Pulmonary artery endothelial cell (primary cell): ENCODE measurements at places on chromosomes 11 and 22.
A peak's percentile ranks its signal among the peaks of the same experiment; 100 is the strongest.

DNA sequence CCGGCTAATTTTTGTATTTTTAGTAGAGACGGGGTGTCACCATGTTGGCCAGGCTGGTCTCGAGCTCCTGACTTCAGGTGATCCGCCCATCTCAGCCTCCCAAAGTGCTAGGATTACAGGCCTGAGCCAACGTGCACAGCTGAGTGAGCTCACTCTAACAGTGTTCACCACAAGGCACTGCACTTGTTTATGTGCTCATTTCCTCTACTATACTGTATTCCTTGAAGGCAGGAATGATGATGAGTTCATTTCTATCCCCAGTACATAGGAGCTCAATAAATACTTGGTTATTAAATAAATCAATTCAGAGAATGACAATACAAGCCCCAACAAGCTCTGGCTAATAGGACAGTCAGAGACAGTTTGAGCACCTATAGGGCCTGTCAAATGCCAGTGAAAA lies 29.1 kb downstream of the ALG8 start:
- DNase-seq: no peak

- no peak for DNase-seq
Observed at GRCh38 chr22:43343670-43344519, 723 bp upstream of the SCUBE1 start.

- DNase-seq: peak; percentile 35
Observed at GRCh38 chr22:19629720-19630419, 84.4 kb upstream of the SEPTIN5 start.

DNA sequence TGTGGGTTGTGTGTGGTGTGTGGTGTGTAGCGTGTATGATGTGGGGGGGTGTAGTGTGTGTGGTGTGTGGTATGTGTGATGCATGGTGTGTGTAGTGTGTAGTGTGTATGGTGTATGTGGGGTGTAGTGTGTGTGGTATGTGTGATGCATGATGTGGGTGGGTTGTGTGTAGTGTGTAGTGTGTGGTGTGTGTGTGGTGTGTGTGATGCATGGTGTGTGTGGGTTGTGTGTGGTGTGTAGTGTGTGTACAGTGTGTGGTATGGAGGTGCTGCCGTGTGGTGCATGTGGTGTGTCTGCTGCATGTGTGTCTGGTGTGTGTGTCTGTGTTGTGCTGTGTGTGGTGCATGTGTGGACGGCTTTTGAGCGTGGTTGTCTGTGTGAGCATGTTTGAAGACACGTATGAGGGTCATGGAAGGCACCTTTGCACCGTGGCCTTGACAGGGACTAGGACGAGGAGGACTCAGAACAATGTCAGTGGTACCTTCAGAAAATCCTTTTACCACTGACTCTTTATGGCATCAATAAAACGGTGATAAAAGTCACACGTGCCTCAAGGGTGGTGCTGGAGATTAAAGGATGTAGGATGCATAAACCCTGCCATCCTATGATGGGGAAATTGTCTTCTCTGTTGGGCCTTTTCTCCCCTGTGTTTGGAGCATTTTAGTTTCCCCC lies 328.7 kb upstream of the B3GAT1 start:
- no peak for DNase-seq

GRCh38 chr11:84419616-84420015 lies 1133.4 kb upstream of the CCDC90B start:
- DNase-seq: no peak

GRCh38 chr22:36773935-36774334 lies 2.0 kb downstream of the IFT27 start:
- no peak for DNase-seq

GRCh38 chr11:5225480-5225871 lies 1.4 kb downstream of the HBB start:
- DNase-seq: no peak

DNA sequence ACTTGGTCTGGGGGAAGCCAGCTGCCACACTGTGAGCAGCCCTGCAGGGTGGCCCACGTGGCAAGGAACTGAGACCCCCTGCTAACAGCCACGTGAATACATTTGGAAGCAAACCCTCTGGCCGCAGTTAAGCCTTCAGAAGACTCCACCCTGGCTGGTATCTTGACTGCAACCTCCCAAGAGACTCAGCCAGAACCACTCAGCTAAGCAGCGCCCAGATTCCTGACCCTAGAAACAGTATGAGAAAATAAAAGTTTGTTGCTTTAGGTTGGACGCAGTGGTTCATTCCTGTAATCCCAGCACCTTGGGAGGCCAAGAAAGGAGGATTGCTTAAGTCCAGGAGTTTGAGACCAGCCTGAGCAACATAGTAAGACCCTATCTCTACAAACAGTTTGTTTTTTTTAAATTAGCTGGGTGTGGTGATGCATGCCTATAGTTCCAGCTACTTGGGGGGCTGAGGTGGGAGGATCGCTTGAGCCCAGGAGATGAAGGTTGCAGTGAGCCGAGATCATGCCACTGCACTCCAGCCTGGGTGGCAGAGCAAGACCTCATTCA lies 8.7 kb downstream of the ZMAT5 start:
- DNase-seq: no peak

- no peak for DNase-seq
Observed at GRCh38 chr11:77515063-77515462, 41.2 kb upstream of the PAK1 start.

DNA sequence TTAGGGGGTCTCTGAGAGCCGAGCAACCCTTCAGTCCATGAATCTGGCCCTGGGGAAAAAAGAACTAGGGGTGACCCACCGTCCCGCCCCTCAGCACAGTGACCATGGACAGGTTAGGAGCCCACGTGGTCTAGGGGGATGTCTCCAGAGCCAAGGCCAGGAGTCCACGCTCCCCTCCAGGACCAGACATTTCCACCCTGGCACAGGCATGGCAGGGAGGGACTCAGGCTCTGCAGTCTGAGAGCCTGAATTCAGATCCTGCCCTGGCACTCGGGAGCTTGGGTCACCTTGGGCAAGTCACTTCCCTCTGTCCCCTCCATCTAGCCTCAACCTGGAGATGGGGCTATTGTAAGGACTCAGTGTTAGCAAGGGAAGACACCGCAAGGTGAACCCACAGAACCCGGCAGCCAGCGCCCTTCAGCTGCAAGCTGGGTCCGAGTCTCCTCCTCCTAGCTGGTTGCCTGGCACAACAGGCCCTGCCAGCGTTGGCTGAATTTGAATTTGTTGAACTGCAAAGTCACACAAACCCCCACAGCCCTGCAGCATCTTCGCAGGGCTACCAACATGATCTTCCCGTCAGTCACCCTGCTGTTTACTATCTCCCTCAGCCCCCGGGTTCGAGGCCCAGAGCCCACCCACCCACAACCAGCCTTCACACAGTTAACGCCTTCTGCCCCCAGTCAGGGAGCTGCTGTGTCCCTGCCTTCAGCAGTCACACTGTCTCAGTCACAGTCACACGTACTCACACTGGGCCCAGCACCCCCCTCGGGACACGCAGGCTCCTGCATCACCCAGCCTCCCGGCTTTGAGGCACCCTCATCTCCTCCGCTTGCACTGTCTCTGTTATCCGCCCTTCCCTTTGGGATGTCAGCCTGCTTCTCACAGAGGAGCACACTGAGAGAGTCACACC lies 603 bp upstream of the PDGFB start:
- DNase-seq: no peak

- DNase-seq: no peak
Observed at GRCh38 chr22:40392618-40393017, 22.2 kb downstream of the SGSM3 start.

DNA sequence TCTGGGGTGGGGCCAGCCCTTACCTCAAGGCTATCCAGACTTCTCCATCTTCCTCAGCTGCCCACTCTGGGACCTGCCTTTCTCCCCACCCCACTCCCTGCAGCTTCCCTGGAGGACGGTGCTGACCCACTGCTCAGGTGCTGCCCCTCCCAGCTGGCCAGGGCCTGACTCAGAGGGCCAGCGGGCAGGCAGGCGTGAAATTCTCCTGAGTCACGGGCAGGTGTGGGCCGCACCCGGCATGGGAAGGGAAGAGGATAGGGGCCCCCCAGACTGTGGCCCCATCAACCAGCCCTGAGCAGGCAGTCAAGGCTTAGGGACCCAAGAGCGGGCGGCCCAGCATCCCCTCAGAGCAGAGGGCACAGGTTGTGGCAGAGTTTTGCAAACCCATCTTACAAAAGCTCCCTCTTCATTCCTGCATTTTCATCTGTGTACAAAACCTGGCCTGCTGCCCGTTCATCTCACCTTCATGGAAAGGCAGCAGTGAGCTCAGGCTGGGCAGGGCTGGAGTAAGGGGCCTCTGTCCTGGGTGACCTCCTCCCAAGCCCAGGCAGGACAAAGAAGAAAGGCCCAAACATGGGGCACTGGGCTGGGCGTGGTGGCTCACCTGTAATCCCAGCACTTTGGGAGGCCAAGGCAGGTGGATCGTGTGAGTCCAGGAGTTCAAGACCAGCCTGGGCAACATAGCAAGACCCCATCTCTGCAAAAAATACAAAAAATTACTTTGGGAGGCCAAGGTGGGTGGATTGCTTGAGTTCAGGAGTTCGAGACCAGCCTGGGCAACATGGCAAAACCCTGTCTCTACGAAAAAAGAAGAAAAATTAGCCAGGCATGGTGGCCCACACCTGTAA lies 6.1 kb downstream of the RHOD start:
- DNase-seq: no peak

- peak; percentile 15 for DNase-seq
Observed at GRCh38 chr22:28075358-28075981, 156.4 kb upstream of the PITPNB start.

- DNase-seq: no peak
Observed at GRCh38 chr11:130407978-130408377, 20.4 kb downstream of the ADAMTS8 start.

DNA sequence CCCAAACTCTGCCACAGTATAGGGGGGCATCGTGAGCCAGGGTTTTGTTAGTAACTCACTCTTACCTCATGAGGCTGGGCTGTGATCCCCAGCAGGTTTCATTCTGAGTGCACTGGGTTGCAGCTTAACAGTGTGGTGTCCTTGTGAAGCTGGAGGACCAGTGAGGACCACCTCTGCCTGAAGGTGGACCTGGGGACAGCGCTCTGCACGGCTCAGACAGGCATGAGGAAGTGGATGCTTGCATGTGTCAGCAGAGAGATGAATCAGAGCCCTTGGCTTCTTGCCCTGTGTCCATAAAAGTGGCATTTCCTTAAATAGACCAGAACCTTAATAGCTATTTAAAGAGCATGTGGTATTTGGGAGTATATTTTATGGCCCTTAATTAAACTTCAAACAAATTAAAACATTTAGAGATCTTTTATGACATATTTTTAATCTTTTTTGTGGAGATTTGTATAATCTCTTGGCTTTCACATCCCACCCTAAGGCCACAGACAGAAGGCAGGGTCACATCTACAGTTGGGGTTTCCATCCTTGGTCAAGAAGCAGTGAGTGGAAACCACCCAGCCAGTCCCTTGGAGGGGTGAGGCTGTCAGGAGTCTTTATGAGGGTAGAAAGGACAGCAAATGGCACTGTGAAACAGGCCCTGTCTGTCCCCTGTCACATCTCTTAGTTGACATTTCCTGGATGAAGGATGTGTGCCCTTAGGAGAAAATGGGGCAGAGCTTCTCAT lies 24.8 kb upstream of the ADORA2A start:
- DNase-seq: peak; percentile 86

DNA sequence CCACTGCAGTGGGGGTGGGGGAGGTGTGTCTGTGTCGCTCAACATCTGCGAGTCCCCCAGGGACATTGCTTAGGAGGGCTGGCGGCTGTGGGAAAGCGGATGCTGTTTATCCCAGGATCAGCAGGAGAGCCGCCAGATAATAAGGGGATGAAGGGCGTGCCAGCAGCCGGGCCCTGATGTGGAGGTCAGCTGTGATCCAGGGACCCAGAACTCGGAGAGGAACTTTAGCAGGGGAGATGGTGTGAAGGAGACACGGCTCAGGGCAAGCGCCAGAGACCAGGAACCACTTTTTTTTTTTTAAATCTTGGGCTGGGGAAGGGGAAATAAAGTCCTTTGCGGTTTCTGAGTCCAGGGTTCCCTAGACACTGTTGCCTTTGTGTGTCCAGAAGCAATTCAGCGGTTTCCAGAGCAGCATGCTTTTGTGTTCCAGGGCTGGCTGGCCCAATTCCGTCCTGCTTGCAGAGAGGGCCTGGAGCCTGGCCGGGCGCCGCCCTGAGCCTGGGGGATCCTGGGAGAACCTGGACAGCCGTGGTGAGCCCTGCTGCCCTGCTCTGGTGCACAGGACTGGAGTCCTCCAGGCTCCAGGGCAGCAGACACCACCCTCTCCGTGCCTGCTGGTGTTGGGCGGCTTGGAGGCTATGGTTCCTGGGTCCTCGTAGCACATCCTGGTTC lies at the start of gene GRAMD4:
TSS of gene GRAMD4 (plus strand) at position 557 of the 672 bp plus-strand sequence. CDS start 6,414 bp downstream, outside the sequence.
- DNase-seq: no peak

GRCh38 chr22:17339095-17339693 lies 30.1 kb upstream of the CECR2 start:
- DNase-seq: no peak

DNA sequence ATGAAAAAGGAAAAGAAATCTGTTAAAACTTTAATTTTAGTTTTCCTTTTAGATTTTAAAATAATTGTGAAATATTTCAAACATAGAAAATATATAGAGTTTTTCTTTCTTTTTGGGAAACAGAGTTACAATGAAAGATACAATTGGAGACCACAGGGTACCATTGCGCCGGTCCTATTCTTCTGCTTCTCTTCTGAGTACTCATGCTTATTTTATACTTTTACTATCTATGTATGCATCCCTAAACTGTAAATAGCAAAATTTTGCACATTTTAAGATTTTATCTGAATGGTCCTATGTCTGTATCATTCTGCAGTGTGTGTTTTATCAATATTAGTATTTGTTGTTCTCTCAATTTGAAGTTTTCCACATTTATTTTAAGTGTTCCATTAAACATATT lies 65.0 kb downstream of the EHF start:
- DNase-seq: no peak

GRCh38 chr11:38791346-38791961 lies 2193.4 kb upstream of the RAG2 start:
- DNase-seq: peak; percentile 1

GRCh38 chr11:17687946-17688670 lies 31.3 kb upstream of the MYOD1 start:
- no peak for DNase-seq

- no peak for DNase-seq
Observed at GRCh38 chr11:18463439-18463838, 7.8 kb downstream of the LDHAL6A start.
